ENCODE measurements at places on chromosomes 3 and 15. TPM values are rescaled to one million over a fixed set of nuclear protein-coding genes. Genes with fewer than 3 reads are reported as not detected.

CPN2 gene
- not detected for total RNA-seq

ACTL6A gene
- 42.8 TPM for total RNA-seq

GOLGA6L10 gene
- 0.30 TPM for total RNA-seq

SH2D7 gene
- not detected for total RNA-seq

ONECUT1 gene
- not detected for total RNA-seq

FAM227B gene
- 6.2 TPM for total RNA-seq

GXYLT2 gene
- total RNA-seq = 74.2 TPM

ANKDD1A gene
- total RNA-seq = 4.8 TPM

CCDC9B gene
- total RNA-seq = 37.7 TPM
